ENCODE measurements at places on chromosomes 11 and 22. TPM values are rescaled to one million over a fixed set of nuclear protein-coding genes. Genes with fewer than 3 reads are reported as not detected.

- DNase-seq: peak; percentile 57
Measured at GRCh38 chr11:123185326-123185725, 9.7 kb downstream of the CLMP start.

DNA sequence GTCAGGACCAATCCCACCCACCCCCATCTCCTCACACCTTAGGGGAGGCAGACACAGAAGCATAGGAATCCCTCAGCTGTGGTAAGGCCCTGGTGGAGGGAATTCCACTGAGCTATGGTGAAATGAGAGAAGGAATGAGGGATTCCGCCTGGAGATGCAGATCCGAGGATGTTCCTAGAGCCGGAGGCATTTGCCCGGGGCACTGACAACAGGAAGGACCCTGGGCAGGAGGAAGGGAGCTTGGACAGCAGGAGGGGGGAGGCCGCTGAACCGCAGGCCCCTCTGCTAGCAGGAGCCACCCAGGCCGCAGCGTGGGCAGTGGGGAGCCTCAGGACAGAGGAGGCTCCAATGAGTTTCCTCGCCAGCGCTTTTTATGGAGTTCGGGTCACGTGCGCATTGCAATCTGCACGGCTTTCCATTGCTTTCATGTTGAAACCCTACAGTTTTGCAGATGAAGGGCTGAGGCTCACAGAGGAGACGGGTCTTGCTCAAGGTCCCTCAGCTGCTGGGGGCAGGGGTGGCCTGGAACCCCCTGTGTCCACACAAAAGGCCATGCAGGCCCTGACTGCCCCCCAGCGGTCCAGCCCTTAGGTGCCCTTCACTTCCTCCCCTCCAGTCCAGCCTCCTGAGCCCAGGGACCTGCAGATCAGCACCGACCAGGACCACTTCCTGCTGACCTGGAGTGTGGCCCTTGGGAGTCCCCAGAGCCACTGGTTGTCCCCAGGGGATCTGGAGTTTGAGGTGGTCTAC is 15.5 kb downstream of the CSF2RB start:
- peak; percentile 31 for DNase-seq

- DNase-seq: peak; percentile 70
Measured at GRCh38 chr22:32205974-32206773, 1.3 kb upstream of the RFPL2 start.

DNA sequence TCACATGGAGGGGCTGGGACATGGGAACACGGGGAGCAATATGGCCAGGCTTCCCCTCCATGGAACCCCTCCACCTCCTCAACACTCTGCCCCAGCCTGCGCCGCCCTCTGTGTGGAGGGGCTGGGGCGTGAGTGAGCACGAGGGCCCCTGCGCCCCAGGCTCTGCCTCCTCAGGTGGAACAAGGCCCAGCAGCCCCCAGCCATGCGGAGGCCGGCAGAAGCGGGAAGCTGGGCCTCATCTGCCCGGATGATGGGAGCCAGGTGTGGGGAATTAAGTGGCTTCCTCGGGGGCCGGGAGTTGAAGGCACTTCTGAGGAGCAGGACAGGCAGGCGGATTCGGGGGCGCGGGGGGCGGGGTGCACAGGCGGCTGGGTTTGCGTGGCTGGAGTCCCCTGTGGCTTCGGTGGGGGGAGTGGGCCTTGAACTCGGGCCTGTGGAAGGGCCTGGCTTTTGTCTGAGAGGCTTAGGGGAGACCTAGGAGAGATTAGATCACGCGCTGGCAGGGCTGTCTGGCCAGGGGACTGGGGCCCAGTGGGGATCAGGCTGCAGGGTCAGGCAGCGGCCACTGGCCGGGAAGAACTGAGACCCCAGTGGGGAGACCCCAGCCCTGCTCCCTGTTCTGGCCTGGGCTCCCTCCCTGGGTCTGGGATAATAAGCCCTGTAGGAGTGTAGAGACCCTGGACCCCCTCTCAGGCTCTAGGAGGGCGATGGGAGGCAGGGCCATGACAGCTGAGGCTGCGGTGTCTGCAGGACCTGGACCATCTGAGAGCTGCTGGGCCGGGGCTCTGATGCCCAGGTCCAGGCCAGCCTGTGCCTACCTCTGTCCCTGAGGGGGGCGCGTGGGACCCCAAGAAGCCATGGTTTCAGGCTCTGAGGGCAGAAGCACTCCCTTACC is 13.3 kb downstream of the PRR33 start:
- DNase-seq: no peak

GRCh38 chr22:19634226-19634975 is 79.9 kb upstream of the SEPTIN5 start:
- DNase-seq: no peak

DNA sequence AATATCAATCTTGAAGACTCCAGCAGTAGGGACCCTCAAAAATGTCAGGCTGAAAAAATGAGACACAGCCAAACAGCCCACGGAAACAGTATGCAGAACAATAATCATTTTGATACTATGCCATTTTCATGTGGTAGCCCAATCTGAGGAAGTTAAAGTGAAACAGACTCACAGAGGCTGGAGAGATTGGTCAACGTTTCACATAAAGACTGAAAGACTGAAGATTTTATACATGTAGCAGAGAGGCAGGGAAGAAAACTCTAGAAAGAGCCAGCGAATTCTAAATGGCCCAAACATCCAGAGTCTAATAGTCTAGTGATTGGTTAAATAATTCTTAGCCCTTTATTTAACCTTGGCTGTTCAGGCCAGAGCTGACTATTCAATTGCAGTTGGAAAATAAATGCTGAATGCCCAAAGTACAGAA is 49.4 kb downstream of the MAML2 start:
- no peak for DNase-seq

DNA sequence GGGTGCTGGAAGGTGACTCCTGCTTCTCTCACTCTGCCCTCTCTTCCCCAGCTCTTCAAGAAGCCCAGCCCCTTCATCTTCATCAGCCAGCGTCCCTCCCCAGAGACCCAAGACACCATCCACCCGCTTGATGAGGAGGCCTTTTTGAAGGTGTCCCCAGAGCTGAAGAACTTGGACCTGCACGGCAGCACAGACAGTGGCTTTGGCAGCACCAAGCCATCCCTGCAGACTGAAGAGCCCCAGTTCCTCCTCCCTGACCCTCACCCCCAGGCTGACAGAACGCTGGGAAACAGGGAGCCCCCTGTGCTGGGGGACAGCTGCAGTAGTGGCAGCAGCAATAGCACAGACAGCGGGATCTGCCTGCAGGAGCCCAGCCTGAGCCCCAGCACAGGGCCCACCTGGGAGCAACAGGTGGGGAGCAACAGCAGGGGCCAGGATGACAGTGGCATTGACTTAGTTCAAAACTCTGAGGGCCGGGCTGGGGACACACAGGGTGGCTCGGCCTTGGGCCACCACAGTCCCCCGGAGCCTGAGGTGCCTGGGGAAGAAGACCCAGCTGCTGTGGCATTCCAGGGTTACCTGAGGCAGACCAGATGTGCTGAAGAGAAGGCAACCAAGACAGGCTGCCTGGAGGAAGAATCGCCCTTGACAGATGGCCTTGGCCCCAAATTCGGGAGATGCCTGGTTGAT is 12.6 kb downstream of the IL10RA start:
- no peak for DNase-seq

GRCh38 chr22:26489447-26490036 is 5.9 kb downstream of the SRRD start:
- no peak for DNase-seq

DNA sequence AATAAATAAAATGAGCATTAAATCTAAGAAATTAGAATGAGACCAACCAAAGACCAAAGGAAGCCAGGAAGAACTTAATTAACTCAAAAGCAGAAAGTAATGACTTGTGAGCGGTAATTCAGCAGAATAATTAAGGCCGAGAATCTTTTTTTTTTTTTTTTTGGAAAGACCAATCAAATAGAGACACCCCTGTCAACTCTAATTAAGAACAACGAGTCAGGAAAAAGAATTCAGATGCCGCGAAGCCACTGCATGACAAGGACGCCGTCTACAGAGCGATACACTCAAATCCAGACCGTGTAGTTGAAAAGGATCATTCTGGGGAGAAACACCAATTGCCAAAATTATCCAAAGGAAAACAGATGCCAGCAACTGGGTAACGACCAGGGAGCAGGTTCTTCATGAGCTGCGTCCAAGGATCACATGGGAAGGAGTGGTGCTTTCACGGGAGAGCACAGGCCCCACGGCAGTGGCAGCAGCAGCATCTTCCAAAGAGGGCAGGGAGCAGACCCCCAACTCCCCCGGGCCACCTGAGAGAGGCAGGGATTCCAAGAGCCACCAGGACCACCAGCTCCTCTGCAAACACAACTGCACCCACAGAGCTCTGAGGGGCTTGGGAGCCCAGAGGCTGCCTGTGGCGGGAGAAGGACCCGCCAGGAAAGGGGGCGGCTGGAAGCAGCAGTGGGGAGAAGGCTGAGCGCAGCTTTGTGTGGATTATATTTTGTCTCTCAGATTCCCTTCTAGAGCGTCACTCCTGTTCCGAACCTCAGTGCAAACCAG is 469.8 kb downstream of the BRD1 start:
- DNase-seq: no peak

- DNase-seq: no peak
Measured at GRCh38 chr11:34784318-34784841, 131.8 kb downstream of the APIP start.

- no peak for DNase-seq
Measured at GRCh38 chr22:23401910-23402274, 178.2 kb downstream of the IGLL1 start.

- DNase-seq: no peak
Measured at GRCh38 chr11:115325523-115325922, 178.7 kb downstream of the CADM1 start.

MS4A5 gene
- total RNA-seq: not detected

MRGPRX4 gene
- not detected for total RNA-seq

- DNase-seq: no peak
Measured at GRCh38 chr11:79809487-79809886, 368.7 kb upstream of the TENM4 start.

DNA sequence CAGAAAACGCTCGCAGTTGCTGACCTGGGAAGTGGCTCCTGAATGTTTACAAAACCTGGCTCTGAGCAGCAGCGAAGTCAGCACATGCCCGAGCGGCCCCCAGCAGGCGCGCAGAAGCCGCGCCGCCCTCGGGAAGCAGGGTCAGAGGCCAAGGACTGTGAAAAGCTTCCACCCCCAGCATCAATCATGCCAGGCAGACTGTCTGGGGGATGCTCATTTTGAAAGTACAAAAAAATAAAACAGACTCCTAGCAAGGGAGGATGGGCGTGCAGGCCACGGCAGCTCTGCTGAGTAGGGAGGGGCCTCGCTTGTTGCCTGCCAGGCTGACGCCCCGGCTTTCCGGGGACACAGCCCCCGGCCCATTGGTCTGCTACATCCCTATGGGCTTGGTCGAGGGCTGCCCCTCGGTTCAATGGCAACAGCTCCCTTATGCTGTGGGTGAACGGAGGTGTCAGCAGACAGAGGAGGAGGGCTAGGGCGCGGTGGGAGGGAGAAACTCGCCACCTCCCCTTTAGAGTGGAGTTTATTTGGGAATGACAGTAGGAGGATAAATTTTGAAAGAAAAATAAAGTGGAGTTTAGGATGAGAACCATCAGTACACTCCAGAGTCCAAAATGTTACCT is 37.7 kb upstream of the GNB1L start:
- DNase-seq: no peak

OVOL1 gene
- 5.7 TPM for total RNA-seq

GRCh38 chr11:64165481-64165841 is 452 bp downstream of the MACROD1 start:
- DNase-seq: no peak

PGM2L1 gene
- 17.7 TPM for total RNA-seq

Data from H9 (cell line).